ENCODE measurements at places on chromosomes 13 and 19.

DNA sequence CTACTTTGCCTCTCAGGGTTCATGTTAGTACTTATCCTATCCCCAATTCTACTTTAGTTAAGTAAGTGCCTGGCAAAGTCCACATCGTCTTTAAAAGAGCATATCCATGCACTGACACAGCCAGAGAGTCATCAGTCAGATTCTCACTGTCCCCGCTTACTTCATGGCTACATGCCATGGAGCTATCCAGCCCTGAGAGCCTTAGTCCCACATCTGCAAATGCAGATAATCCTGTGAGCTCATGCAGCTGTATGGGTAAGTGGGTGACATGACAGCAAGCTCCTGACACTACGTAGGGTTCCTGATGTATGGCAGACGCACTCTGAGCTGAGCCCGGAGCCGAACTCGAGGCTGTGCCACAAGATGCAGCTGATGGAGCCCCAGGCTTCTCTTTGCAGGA, 661.5 kb downstream of the LIG4 start:
- DNase-seq = no peak

GRCh38 chr13:39266426-39266825, 228.2 kb downstream of the NHLRC3 start:
- DNase-seq = no peak

DNA sequence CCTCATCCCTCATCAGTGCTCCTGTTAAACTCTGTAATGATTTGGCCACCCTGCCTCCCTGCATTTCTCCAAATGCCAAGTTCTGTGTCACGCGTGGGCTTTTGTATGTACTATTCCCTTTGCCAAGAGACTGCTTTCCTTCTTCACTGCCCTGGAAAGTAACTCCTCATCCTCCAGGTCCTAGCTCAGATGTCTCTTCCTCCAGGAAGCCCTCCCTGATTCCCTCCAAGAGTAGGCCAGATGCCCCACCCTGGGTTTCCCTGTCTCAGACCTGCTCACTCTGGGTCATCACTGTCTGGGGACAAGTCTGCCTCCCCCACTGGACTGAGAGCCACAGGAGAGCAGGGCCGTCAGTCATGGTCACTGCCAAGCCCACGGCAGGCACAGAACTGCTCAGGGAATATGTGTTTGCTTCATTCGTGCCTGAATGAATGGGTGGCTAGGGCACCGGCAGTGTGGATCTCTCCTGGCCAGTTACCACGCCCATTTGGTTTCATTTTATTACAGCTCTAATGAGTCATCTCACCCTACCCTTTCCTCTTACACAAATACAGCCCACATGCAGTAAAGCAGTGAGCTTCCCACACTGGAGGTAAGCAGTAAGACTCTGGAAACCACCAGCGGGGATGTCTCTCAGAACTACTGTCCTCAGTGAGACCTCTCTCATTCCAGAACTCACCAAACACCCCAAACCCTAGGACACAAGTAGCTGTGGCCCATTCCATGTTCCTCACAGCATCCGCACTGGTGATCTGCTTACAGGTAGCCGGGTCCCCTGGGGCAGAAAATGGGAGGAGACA, 12.1 kb upstream of the GPR4 start:
- DNase-seq = no peak

- DNase-seq = no peak
Observed at GRCh38 chr13:95258619-95259194, 42.5 kb downstream of the ABCC4 start.

DNA sequence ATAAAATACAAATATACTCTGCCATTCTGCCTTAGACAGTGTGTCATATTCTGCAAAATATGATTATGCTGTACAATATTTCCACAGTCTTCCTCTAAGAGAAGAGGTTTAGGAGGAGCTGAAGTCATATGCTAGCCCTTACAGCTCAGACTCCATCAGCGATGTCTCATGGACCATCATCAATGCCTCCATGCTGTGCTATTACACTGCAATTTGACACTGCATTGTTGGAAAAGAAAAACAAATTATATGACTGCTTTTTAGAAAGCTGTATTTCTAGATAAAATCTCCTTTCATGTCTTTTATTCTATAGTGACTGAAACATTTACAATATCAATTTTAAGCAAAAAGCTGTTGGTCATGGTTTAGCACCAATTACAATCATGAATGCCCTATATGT, 1089.4 kb upstream of the MIR17HG start:
- DNase-seq = no peak

DNA sequence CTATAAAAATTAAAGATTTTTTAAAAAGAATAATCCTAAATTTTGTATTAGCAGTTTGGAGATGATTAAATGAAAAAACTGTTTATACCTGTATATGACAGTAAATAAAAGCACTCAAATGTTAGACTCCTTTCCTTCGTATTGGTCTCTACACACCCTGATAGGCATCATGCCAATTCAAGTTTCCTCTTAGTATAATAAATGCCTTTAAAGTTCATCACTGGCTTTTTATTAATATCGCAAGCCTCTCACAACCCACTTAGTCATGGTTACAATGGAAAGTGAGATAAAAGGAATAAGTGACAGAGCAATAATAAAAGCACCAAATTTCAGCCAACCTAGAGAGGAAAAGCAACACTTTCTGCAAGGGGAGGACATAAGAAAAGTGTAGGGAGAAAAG, 102.2 kb downstream of the PIBF1 start:
- no peak for DNase-seq

DNA sequence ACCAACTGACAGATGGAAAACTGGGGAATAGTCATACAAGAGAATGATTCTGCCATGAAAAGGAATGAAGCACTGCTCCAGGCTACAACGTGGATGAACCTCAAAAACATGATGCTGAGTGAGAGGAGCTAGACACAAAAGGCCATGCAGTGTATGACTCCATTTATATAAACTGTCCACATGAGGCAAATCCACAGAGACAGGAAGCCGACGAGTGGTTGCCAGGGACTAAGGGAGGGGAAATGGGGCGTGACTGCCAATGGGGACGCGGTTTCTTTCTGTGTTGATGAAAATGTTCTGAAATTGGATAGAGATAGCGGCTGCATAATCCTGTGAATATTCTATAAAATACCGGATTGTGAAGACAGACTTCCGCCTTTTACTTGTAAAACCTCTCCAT, 10.2 kb downstream of the SMIM7 start:
- DNase-seq = no peak

DNA sequence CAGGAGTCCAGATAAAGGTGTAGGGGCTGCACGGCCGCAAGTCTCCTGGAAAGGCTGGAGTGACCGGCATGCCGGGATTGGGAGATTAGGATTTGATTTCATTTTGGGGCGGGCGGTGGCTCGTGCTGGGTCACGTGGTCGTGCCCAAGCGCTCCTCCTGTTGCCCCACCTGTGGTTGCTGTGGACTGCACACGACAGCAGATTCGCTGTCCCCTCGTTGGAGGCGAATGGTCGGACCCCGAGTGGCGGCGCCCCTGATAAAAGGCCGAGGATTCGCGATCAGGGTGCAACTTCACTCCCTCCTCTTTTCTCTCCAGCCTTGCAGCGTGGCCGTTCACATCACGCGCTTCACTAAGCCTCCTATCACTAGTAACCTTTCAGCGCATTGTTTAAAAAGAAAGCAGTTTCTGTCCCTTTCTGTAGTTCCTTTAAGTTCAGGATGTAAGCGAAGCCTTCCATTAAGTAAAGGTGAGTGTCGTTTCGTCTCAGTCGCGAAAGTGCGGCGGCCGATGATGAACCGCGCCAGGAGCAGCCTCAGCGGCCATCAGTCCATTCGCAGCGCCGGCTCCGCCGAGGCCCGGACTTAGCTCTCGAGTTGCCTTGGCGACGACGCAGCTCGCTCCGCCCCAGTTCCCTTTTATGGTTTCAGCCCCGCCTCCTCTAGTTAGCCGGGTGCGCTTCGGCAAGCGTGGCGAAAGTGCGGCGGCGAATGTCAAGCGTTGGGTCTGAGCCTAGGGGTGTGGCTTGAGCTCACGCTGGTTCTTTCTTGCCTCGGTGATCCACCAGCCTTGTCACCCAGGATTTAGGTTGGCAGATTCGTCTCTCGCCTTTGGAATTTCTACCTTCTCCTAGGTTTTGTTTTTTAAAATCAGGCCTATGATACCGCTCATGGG, 1.7 kb upstream of the PPP1R37 start:
- DNase-seq = peak; percentile 91

DNA sequence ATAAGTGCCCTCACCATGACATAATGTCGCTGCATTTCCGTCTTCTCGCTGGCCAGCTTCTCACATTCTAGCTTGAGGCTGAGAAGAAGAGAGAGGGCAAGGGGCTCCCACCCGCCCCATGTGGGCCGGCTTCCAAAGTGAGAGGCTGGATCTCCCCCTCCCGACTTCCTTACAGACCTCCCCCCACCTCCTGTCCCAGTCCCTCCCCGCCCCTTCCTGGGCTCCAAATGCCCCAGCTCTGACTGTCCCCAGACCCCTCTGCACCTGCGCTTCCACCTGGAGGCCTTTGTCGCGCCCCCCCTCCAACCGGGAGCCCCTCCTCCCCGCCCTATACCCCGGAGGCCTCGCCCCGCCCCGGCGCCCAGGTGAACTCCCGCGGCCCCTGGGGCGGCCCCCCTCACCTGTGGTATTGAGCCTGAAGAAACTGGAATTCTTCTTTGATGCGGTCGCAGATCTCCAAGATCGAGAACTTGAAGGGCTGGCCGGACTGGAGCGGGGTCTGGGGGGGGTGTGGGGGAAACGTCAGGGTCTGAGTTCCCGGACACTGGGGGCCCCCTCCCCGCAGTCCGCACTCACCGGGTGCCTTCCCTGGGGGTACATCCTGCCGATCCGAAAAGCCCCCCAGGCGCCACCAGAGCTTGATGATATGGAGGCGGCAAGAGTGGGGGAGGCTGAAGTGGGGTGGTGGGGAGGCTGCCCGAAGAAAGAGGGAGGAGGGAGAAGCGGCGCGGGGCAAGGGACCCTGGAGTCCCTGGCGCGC, 595 bp downstream of the TLE2 start:
- DNase-seq = no peak

- DNase-seq = no peak
Observed at GRCh38 chr13:21898945-21899344, 228.1 kb downstream of the FGF9 start.

DNA sequence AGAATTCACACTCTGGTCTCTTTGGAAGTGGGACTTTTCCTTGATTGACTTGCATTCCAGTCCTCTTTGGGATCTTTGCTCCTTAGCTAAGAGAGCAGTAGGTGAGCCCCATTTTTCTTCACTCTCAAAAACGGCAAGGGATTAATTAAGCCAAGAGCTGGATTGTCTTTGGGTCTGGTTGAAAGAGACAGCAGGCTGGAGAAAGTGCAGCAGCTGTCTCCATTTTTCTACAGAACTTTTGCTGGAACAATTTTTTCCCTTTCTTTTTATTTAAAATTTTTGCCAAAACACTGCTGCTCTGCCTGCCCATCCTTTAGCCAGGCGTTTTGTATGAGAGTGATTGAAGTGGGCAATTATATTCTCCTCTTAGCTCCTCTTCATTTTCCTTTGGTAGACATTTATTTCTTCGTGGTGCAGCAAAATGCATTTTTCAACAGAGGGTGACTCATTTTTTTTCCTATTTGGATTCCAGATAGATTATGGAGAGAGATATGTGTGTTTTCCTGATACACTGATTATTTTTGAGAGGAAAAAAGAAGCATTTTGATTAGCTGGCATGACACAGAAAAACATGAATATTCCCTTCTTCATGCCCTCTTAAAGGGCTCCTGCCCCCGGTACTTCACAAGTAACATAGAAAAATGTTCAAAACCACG, 371.2 kb upstream of the NBEA start:
- no peak for DNase-seq

DNA sequence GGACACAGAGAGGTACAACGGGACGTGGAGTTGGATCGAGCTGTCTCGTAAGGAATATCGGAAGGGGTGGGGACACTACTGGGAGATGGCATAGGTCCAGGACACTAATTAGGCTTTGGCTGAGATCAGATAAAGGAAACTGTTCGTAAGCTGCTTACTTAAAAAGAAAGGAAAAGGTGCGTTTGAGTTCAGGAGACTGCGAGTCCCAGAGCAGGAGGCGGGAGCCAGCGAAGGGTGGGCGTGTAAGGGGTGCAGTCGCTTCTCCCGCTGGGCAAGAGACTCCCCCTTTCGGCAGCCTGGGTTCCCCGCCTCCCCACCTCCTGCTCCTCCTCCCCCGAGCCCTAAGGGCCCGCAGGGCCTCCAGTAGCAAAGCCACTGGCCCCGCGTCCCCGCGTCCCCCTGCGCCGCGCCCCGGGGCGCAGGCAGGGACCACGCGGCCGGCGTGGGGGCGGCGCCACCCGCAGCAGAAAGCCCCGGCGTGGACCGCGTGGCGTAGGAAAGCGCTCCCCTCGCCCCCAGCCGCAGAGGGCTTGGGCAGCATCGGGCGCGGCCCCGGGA, 547 bp downstream of the ABCC4 start:
- no peak for DNase-seq

DNA sequence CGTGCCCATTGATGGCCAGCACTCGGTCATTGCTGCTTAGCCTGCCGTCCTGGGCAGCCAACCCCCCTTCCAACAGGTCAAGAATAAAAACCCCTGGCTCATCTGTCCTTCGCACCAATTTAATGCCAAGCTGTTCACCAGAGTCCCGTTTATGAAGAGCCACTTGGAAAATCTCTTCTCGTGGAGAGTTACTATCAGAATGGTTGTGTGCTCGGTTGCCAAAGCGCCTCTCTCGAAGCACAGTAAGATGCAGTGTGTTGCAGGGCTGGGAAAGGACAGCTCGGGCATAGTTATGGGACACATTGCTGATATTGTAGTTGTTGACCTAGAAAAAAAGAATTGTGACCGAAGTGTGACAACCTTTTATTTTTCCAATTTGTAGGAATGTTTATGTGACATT, 57.9 kb downstream of the LNX2 start:
- DNase-seq = no peak

DNA sequence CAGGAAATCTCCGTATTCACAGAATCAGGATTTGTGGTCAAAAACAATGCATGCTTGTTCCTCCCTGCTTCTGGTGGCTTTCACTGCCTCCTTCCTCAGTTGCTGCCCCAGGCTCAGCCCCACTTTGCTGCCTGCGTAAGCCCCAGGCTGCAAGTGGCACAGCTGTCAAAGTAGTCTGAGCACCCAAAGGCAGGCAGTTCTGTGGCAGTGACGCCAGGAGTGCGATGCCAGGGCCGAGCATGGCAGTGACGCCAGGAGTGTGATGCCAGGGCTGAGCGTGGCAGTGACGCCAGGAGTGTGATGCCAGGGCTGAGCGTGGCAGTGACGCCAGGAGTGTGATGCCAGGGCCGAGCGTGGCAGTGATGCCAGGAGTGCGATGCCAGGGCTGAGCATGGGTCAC, 77.3 kb upstream of the GPR183 start:
- no peak for DNase-seq

DNA sequence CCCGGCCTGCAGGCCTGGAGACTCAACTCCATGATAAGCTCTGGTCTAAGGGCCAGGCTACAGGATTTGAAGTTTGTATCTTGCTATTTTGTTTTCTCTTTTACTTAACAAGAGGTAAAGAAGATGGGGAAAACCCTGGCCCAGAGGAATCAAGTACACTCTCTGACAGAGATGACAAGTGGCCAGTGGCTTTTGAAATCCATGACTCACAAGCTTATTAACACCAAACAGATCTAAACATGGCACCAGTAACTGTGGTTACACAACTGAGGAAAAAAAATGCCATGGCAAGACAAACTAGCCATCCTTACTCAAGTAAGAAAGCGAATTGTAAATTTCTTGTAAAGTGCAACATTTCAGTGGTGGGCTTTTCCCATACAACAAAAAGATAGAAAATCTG, 72.6 kb upstream of the SERTM1 start:
- no peak for DNase-seq

Data from LNCaP clone FGC (cell line).